ENCODE measurements at places on chromosomes 1 and 21.
A peak's percentile ranks its signal among the peaks of the same experiment; 100 is the strongest.

DNA sequence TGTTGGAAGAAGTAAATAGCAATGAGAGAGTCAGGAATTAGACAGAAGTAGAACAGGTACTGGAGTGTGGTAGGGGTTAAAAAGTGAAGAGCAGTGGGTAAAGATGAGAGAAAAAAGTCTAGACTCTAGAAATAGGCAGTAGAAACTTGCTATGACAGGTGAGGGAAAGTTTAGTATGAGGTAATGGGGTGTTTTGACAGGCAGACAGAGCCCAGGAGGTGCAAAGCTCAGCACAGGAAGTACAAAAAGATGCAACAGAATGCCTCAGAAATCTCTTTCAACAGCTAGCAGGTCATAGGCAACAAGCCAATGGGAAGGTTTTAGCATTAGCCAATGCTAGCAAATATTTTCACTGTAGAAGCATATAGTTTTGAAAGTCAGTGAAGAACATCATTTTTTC is 319.1 kb upstream of the SGIP1 start:
- DNase-seq: no peak

DNA sequence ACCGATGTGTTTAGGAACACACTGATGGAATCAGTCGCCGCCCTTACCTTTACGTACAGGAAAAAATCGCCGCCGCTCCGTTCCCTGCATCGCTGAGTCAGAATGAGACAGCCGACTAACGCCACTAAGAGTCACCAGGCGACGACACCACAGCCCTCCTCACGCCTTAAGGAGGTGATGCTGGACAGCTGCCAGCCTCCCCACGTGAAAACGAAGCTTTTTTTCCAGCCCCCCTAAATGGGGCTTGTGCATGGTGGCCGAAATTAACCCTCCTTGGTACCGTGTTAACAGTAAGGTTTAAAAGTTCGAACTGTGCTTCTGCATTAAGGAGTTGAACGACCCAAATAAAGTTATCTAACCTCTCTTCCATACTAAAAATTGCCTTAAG is 511 bp downstream of the DNTTIP2 start:
- DNase-seq: peak; percentile 75

DNA sequence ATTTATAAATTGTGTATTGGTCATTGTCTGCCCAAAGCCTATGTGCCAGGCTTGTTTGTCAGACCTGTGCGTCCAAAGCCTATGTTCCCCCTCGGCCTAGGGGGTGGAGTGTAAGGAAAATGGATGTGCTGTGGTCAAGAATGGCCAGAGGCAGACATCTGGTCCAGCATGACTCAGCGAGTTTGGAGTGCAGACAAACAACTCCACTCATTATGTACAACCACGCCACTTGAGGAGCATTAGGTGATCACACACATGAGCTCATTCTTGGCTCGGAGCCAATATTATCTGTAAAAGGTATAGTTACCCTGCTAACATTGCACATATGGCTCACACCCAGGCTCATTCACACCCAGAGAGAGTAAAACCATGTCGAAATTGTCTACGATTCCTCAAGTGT is 1047.6 kb upstream of the ADGRL4 start:
- DNase-seq: no peak

DNA sequence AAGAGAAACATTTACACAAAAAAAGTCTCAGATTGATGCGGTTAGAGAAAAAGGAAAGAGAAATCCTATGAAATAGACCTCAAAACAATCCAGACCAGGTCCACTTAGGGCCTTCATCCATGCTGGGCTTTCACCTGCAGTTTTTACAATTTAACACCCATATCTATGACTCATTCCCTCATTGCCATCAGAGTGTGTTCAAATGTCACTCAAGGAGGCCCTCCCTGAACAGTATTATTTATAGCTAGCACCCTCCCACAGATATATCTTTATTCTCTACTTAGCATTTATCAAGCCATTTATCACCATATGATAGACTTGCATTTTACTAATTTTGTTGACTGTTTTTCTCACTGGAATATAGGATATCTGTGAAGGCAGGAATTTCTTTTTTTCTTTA is 824 bp upstream of the KRTAP21-3 start:
- no peak for DNase-seq

GRCh38 chr21:44455524-44456213 is 359 bp downstream of the LRRC3 start:
- DNase-seq: peak; percentile 42

DNA sequence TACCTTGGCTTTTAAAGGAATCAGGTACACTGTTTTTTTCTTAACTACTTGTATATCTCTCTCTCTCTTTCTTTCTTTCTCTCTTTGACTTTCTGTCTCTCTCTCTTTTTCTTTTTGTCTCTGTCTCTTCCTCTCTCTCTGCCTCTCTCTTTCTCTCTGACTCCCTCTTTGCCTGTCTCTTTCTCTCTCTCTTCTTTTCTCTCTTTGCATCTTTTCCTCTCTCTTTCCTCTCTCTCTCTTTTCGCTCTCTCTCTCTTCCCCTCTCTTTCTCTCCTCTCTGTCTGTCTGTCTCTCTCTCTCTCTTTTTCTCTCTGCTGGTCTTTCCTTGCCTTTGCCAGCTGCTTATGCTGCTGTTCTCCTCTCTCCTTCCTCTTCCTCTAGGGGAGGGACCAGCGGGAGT is 143.2 kb downstream of the TRIM33 start:
- no peak for DNase-seq

DNA sequence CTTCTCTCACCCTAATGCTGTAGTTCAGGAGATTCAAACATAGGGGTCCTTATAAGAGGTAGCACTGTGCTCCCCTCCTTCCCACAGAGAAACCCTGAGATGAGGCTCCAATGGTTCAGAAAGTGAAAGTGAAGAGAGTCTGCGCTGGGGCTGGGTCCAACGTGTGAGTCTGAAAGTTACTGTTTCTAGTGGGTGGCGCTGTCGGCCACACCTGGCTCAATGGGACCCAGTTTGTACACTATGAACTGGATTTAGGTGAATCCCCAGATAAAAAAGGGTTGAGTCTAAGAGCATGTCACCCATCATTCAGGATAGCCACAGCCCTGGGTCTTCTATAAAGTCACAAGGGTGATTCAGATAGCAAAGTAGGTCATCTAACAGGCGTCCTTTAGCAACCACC is 2.8 kb downstream of the SMCP start:
- DNase-seq: no peak

DNA sequence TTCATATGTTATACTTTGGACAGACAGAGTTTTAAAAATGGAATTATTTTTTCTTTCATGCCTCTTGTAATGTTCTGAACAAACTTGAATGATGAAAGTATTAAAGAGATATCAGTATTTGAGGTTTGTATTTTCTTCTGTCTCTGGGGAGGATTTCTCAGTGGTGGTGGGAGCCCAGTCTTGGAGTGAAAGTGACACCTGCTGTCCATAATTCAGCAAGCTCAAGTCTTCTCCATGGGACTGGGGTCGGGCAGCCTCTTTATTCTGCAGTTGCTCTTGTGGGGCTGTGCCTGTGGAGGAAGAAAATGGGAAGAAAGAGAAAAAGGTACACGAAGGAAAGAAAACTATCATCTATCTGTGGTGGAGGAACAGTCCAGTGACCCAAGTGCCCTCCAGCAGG is 56.1 kb downstream of the SMYD2 start:
- DNase-seq: no peak

- DNase-seq: no peak
These were observed 35.1 kb upstream of the TINAGL1 start for GRCh38 chr1:31541194-31541593.

DNA sequence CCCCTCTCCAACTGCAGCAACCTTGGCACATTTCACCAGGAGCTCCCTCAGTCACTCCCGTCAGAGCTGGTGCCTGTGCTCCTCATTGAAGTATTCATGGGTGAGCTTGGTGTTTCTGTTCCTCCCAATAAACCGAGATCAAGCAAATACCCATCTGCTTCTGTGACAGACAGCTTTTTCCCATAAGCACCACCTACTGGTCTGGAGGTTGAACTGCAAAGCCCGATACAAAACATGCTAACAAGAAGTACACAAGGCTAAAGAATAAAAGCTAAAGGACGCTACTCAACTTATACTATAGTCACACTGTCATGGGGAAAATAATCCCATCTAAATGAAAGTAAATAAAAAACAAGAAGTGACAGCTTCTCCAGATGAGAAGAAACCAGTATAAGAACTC is 111.9 kb upstream of the C21orf91 start:
- peak; percentile 7 for DNase-seq

DNA sequence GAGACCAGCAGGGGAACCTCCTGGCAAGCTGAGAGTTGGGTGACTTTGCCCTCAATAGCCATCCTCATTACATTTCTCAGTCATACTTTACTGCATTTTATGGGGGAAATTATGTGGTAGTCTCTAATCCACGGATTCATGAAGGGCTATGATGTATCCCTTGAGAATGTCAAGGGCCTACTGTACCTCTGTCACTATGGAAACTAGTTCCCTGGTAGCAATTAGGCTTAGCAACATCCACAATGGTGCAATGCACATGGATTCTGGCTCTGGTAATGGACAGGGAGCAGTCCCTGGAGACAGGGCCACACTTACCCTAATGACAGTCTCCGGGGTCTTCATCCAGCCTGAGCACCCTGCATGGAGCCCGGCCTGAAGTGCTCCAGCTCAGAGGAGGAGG is 26.5 kb downstream of the LRRN2 start:
- DNase-seq: no peak

- DNase-seq: no peak
These were observed at the start of gene TMPRSS2 for GRCh38 chr21:41507521-41508414. Gene TMPRSS2, minus strand, starts transcription at chr21:41508158. Its CDS starts 10,025 bp downstream, at chr21:41498133.

DNA sequence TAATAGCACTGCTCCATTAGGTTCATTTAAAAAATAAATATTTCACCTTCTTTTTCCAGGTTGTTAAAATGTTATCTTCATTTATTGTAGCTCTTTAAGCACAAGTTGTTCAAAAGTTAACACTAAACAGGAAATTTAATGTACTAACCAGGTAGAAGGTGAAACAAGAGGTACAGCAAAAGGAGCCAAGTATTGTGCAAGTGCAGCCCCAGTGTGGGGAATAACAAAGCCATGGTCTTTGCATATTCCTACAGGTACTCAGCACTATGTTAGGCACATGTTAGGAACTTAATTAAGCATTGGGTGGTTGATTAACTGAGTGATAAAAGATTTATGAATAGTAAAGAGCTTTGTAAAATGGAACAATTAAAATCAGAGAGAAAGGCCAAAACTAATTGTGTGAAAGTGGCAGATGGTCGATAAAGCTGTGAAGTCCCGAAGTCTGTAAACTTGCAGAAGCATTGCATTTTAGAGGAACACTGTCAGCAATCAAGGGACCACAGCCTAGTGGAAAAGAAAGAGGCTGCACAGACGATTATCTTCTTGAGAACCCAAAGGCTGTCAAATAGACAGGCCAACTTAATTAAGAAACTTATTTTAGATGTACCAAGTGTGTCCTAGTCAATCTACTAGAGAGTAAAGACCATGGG is 185.8 kb downstream of the SLC44A5 start:
- no peak for DNase-seq

DNA sequence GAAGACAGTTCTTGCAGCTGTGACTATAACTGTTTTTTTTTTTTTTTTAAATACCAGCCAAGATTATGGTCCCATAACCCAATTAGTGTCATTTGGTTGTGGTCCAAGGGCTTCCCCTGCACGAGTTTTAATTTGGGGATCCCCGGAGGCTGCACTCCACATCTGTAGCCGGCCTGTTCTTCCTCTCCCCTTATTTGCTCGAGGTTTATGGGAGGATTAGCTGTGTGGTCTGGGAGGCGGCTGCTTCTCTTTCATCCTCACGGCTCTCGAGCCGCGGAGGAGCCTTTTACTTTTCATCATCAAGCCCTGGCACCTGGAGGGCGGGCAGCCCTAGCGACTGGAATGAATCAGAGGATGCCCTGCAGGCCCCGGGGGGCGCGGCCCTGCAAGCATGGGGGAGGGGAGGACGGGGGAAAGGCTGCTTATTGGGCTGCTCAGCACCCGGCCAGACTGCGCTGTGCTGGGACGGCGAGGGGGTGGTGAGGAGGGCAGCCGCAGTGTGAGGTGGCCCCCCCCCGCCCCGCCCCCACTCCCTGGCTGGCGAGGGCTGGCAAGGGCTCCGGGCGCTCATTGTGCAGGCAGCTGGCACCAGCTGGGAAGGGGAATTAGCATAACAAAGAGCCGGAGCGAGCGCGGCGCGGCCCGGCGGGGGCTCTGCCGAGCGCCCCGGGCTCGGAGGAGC is 18.5 kb downstream of the SERTAD4 start:
- DNase-seq: peak; percentile 63

GRCh38 chr1:99829269-99829668 is 20.9 kb upstream of the AGL start:
- DNase-seq: no peak

DNA sequence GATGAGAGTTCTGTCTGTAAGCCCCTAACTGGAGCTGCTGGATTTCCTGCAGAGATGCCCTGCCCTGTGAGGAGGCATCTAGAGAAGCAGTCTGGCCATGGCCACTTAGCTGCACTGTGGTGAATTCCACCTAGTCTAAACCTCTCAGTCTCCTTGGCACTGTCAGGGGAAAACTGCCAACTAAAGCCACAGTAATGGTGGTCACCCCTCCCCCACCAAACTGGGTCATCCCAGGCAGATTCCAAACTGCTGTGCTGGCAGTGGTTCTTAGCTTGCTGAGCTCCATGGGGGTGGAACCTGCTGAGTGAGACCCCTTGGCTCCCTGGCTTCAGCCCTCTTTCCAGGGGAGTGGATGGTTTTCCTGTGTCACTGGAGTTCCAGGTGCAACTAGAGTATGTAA is 740.6 kb downstream of the RWDD3 start:
- DNase-seq: no peak

DNA sequence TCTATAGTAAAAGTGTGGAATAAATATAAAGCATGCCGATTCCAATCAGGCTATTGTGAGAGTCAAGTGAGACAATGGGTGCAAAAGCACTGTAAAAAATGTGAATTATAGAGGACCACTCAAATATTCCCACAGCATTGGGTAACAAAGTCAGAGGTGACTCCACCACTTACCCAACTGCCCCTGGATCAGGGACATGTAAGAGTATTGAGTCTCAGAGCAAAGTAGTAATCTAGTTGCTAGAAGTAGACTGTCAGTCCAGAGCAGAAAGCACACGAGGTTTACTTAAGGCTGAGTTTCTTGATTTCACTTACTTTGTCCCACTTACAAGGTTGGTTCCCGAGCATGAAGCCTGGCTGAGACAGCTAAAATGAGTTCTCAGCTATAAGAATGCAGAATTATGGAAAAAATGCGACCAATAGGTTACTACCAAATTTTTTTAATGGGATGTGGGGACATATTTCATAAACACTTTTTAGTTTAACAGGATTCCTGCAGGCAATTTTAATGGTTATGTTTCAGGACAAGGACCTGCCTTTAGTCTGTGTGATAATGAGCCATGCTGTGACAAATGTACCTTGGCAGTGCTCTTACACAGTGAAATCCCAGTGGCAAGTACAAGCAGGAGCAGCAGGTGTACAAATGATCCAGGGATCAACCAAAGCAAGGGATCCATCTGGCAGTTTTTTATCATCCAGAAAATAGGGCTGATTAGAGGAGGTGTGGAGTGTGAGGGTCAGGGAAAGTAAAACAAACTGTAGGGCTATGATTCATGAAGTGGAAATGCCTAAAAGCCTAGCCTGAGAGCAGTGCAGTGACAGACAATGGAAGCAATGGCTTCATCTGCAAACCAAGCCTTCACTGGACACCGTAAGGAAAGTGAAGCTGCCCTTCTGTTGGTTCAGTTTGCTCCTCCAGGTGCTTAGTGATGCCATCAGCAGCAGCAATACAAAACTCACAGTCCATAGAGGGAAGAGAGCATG is 156.2 kb upstream of the SPAG17 start:
- DNase-seq: no peak

GRCh38 chr21:17513214-17514123 is 626 bp downstream of the CXADR start:
- DNase-seq: peak; percentile 19
